ENCODE measurements at places on chromosomes 16 and 17. TPM values are rescaled to one million over a fixed set of nuclear protein-coding genes. Genes with fewer than 3 reads are reported as not detected.
A peak's percentile ranks its signal among the peaks of the same experiment; 100 is the strongest.

DLG4 gene
- 2.9 TPM for total RNA-seq

EXOC3L1 gene
- total RNA-seq: 0.98 TPM

GSE1 gene
- total RNA-seq: 25.2 TPM

TELO2 gene
- 23.5 TPM for total RNA-seq

RGS11 gene
- total RNA-seq: 1.2 TPM

MKS1 gene
- 10.6 TPM for total RNA-seq

DNA sequence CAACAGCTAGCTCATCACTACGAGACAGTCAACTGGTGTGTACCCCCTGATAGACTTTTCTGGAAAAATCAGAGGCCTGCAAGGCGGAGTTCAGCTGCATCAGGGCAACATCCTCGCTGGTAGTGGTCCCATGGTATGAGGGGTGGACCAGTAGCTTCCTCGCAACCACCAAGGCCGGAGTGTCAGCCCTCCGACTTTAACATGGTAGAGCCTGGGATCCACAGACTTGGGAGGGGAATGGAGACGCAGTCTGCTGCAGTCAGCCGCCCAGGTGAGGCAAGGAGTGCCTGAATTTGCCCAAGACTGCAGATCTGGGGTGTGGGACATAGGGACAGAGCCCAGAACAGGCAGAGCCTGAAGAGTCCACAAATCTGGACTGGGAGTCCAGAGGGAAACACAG lies 13.4 kb downstream of the ZG16B start:
- no peak for DNase-seq

DNA sequence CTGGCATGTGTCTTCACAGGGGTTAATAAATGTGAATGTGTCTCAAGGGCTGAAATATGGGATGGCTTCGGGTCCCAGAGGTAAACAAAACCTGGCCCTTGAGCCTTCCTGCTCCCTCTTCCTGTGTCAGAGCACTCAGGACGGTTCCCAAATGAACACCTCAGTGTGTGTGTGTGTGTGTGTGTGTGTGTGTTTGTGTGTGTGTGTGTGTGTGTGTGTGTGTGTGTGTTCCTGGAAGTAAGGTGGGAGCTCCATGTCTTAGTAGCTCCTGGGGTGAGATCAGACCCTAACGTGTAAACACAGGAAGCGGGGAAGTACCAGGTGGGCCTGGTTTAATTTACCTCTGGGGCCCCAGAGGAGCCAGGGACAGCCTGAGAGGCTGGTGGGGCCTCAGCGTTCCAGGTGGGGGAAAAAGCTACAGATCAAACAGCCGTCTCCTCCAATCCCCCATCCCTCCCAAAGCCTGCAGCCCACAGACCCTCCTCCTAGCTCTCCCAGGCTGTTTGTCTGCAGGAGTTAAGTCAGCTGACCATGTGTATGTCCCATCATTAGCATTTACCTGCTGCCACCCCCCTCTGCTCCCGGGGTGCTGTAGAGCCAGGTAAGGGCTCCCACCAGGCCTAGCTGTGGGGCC lies 6.1 kb downstream of the KIF19 start:
- no peak for DNase-seq

GRCh38 chr16:30094541-30095165 lies 1.4 kb downstream of the YPEL3 start:
- no peak for DNase-seq

DNA sequence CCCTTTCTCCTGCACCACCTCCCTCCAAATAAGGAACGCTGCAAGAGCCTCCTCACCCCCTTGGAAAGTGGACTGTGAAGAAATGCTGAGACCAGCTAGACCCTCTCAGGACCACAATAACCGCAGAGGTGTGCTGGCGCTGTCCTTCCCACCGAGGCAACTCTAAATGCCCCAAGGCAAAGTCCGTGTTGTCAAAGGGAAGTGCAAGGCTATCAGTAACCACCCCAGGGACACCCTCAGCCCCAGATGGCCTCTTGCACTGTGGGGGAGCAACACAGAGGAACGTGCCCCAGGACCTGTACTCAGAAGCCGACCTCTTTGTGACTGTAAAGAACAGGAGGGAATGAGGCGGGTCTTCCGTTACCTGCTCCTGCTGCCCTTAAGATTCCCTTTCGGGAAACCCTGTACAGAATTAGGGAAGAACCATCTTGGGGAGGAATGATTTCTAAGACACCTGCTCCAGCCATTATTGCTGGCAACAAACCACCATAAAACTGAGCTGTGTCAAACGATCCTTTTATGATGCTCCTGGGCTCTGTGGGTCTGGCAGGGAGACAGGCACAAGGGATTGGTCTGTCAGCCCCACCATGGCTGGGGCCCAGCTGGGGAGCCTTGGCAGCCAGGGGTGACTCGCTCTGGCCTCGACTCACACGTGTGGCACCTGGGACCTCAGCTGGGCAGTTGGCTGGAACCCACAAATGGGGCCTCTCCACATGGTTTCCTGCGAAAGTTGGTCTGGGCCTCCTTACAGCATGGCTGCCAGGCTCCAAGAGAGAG lies 14.6 kb upstream of the MED9 start:
- DNase-seq: no peak

- DNase-seq: no peak
Measured at GRCh38 chr17:21295036-21295952, 10.8 kb downstream of the MAP2K3 start.

DNA sequence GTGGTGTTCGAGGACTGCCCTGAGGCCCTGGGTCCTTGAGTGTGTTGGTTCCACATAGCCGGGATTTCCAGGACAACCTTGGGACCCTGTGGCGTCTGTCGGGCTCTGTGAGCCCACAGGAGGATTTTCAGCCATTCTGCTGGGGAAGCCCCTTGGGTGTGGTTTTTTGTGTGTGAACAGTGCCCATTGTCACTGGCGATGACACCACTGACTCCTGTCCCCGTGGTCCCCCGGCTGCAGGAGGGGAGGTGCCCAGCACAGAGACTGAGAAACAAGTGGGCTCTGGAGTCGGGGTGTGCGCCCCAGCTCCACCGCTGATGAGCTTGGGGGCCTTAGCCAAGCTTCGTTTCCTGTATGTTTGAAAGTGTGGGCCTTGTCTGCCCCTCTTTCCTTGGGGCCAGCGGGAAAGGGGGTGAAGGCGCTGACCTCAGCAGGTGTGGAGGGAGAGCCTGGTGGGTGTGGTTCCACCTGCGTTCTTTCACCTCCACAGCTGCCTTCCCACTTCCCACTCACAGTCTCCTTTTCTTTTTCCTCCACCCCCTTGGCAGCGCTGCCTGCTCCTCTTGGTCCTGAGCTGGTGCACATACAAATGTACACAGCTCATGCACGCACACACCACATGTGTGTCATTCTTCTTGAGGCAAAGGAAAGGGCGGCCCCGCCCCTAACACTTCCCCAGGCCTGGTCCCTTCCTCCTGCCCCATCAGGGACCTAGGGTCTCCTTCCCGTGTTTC lies 16.1 kb downstream of the MGRN1 start:
- no peak for DNase-seq

DNA sequence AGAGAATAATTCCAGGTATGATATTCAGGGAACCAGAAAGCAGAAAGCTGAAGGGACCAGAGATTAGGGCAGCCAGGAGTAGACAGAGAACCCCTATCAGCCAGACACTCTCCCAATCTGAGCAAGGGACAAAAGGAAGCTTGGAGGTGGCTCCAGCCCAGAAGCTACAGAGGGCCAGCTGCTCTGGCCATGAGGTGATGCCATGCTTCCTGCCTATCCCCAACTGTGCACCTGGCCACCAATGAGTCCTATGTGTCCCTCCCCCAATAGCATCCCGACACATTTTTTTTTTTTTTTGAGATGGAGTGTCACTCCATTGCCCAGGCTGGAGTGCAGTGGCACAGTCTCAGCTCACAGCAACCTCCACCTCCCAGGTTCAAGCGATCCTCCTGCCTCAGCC lies 30.0 kb downstream of the NSMCE1 start:
- no peak for DNase-seq

DNA sequence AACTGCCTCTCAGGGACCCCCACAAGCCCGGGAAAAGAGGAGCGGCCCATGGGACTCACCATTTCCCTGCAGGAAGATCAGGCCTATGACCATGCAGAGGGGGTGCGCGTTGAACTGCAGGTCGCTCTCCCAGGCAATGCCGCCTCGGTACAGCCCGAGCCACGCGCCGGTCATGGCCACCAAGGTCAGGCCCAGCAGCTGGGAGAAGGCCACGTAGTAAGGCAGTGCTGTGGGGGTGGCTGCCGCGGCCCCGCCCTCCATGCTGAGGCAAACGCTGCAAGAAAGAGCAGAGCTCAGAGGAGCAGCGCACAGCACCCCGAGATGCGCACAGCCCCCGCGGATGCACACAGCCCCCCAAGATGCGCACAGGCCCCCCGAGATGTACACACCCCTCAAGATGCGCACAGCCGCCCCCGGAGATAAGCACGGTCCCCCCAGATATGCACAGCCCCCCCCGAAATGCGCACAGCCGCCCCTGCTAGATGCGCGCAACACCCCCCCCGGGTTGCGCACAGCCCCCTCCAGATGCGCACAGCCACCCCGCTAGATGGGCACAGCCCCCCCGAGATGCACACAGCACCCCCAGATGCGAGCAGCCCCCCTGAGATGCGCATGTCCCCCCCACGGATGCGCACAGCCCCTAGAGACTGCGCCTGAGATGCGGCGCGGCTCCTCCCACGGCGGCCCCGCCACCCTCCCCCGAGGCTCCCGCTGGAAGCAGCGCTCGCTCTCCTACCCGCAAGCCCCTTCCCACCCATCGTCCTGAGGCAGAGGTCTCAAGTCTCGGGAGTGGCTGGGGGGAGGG lies 8.6 kb downstream of the CYB561 start:
- peak; percentile 30 for DNase-seq

DNA sequence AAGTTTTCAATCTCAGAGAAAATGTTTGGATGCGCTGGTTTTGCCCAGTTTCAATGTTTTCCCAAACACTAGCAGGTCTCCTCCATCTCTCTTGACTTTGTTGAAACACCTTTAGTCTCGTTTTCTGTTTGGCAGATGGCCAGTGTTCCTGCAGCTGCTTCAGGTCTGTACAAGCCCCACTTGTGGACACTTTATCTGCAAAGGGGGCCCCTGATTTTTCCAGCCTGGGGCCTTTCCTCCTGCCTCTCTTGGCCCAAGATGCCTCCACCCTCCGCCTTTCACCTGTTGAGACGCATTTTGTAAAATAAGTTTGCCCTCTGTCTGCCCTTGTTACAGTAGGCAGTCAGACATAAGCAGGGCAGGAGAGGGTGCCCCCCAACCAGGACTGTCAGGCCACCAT lies 21.8 kb upstream of the PRM1 start:
- DNase-seq: no peak

GRCh38 chr17:7572588-7573323 lies 6.7 kb upstream of the CD68 start:
- DNase-seq: peak; percentile 99

DNA sequence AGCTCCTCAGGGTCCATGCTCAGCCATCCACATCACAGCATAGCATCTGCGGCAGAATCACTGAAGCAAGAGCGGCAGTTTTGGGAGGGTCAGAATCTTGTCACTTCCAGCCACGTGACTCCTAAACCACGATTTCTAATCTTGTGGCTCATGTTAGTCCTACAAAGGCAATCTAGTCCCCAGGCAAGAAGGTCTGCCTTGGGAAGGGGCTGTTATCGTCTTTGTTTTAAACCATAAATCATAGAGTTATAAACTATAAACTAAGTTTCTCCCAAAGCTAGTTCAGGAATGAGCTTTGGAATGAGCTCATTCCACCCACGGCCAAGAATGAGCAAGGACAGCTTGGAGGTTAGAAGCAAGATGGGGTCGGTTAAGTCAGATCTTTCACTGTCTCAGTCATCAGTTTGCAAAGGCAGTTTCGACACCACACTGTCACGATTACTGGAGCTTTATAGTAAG lies 20.8 kb upstream of the DNAH17 start:
- DNase-seq: peak; percentile 49

DNA sequence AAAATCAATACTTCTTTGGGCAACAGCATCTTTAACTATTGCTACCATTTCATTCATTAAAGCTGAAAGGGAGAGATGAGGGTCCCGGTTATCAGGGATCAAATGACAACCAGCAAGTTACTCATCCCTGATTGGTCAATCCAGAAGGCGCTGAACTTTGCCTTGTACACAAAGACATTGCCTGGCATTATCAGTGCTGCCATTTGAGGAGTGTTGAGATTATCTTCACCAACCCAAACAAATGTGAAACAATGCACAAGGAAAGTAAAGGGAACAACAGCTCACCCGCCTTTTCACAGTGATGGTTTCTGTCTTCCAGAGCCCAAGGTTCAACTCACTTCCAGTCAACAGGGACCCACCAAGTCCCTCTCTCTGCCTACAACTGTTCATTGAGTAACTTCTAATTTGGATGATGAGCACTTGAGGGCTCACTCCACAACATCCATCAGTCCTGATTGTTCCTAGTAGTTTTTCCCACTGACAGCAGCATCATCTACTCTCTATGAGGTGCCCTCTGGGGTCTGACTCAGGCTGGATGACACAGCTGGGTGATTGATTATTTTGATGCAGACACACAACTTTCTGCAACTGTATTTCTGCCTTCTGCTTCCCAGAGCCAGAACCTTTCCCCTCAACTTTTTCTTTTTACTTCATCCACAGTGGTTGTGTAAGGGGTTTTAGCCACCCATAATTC lies 32.0 kb downstream of the LYRM9 start:
- no peak for DNase-seq

DNA sequence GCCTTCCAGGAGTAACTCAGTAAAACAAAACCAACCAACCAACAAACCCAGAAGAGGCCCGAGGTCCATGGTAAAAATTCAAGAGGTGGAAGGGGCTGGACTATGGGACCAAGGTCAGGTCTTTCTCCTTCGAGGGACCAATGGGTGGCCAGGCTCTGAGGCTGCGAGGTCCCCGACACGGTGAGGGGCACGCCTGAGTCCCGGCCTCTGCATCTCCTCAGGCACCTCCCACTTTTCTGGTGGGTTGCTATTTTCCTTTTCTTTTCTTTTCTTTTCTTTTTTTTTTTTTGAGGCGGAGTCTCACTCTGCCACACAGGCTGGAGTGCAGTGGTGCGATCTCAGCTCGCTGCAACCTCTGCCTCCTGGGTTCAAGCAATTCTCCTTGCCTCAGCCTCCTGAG lies 18.0 kb downstream of the CD7 start:
- no peak for DNase-seq

- no peak for DNase-seq
Measured at GRCh38 chr17:7688808-7689316, 585 bp downstream of the WRAP53 start.

- no peak for DNase-seq
Measured at GRCh38 chr17:78239489-78239931, 8.1 kb downstream of the TMEM235 start.

- DNase-seq: no peak
Measured at GRCh38 chr17:54282886-54283285, 460.2 kb downstream of the KIF2B start.

GRCh38 chr17:35709874-35710273 lies 21.6 kb upstream of the RASL10B start:
- DNase-seq: peak; percentile 69

GRCh38 chr17:82236142-82236971 lies 7.5 kb downstream of the SLC16A3 start:
- no peak for DNase-seq
